Right renal cortex interstitium (tissue), 3 donors: ENCODE measurements at places on chromosomes 1 and 21. TPM values are rescaled to one million over a fixed set of nuclear protein-coding genes. Genes with fewer than 3 reads are reported as not detected.

DNA sequence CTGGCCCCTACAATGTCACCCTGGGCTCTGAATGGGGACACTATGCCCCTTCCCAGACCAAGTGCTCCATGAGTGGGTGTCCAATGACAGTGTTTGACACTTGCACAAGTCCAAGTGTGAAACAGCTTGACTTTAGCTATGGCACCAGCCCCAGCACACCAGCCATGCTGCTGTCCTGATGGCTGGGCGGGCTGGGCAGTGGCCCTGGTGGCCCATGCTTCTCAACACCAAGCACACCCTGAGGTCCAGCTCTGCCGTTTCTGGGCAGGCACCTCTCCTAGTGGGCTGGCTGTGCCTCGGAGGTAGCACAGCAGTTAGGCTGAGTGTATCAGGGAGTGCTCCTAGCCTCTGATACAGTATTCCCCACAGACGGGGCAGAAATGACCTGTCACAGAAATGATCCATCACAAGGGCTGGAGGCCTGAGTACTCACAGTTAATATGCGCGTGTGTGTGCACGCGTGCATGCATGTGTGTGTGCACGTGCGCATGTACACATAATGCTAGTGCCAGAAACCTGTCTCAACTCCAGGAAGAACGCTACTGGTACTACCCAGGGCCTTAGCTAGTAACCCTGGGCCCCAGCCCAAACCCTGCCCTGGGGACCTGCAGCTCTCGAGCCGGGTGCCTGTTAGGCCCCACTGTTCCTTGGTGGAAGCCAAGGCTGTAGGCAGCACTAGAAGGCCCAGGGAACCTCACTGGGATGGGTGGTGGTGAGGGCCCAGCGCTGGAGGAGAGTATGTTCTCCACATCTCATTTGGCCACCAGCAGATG lies 134.0 kb downstream of the DMRTB1 start:
- DNase-seq, result no peak

HAO2 gene
- polyA plus RNA-seq, result 118 TPM

ZNF436 gene
- polyA plus RNA-seq, result 38.6 TPM

KRTAP13-2 gene
- not detected for polyA plus RNA-seq

DNA sequence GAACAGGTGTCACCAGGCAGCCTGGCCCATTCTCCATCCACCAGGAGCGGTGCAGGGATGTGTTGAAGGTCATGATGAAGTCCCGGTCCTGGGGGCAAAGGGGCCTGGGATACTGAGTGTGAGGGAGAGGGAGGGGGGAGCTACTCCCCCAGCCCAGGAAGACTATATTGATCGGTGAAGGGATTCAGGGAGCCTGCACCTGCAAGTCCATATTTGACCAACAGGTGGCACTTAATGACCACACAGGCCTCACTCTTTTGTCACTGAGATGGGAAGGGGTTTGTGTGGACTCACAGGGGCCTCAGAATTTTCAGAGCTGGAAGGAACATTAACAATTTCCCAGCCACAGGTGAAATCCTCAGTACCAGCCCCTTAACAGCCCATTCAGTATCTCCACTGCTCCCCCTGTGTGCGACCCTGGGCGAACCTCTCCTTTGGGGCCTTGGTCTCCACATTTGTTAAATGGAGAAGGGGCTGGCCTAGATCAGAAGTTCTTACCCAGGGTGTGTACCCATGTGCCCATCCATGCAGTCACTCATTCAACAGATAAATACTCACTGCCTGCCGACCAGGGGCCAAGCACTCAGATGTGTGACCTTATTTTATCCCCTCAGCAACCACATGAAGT lies 55.6 kb downstream of the NKAIN1 start:
- no peak for DNase-seq

DNA sequence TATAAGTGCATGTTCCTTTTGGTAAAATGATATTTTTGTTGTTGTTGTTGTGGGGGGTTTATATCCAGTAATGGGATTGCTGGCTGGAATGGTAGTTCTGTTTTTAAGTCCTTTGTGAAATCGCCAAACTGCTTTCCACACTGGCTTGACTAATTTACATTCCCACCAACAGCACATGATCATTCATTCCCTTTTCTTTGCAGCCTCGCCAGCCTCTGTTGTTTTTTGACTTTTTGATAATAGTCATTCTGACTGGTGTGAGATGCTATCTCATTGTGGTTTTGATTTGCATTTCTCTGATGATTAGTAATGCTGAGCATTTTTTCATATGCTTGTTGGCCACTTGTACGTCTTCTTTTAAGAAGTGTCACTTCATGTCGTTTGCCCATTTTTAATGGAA lies 188.5 kb upstream of the CHRM3 start:
- DNase-seq, result no peak

DNA sequence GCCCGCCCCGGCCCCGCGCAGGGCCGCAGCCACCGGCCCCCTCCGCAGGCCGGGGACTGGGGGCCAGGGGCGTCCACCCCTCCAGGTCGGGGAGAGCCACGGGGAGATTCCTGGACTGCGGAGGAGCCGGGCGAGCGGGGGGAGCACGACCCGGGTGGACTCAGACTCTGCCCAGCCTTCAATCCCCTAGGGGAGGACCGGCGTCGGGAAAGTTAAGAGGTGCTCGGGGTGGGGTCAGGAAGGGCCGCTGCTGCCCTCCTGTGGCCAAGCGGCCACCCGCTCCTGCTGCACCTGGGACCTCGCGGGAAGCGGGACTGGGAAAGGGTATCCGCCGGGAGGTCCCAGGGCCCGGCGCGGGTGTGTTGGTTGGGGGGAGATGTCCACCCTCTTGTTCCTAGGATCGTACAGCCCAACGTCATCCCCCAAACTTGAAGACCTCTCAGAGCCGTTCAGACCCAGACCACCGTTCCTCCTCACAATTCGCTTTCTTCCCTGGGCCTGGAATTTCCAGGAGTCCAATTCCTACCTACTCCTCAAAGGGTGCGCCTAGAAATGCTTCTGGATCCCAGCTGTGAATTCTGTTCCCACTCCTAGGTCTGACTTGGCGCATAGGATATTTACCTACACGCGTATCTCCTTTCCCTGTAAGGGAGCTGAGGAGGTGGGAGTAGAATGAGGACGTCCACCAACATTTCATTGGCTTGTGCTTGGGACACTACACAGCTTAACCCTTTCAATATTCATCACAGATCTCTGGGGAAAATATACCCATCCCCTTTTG lies 484 bp upstream of the RHOC start:
- peak; percentile 82 for DNase-seq

ZNF648 gene
- polyA plus RNA-seq, result 0.39 TPM

DNA sequence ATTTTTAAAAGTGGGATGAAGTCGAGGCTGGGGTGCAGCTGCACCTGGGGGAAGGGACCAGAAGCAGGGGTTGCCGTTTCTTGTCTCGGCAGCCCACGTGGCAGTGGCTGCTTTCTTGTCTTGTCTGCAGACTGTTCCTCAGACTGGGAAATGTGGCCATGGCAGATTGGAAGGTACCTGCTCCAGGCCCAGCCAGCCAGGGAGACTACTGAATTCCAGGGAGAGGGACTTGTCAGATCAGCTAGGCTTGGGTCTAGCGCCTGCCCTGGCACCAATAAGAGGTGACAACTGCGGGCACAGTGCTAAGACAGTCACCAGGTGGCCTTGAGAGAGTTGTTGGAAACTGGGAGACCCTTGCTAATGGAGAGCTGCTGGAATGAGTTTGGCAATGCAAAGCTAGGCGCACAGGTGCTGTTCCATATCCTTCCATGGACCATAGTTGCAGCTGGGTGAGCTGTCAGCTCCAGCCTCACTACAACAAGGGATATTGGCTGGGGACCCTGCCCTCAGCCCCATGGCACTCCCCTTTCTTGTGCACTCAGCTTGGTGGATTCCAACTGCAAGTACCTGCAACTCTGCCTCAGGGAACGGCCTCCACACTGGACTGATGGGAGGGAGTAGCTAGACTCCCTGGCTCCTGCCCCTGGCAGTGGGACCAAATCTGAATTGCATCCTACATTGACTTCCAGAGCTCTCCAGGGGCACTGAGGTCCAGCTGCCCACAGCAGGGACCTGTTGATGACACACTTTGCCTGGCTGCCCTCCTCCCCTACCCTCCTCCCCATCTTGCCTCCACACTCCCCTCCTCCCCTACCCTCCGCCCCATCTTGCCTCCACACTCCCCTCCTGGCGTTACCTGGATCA lies 9.9 kb upstream of the IL22RA1 start:
- DNase-seq, result no peak
